OCI-LY7 (cell line): ENCODE measurements at places on chromosomes 6 and 20. TPM values are rescaled to one million over a fixed set of nuclear protein-coding genes. Genes with fewer than 3 reads are reported as not detected.

DNA sequence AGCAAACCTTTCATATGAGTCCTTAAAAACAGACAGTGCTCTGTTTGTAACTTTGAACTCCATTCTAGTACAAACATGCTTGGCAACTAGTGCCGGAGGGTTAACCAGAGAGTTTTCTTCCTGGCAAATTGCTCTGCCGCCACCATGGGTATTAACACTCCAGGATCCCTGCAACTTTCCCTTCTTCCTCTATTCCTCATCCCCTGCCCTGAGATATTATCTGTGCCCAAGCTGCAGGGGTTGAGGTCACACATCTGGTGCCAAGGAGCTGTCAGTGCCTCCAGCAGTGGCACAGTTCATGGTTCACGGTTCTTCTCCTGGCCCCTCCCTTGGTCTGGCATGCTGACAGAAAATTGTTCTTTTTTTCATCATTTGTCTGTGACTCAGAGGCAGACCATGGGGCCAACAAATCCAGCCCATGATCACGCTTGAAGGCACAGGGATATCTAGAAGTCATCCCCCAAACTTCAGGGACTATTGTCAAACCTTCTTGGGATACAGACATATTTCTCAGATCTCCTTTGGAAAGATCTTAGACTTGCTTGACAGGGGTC, 77.5 kb downstream of the ATXN1 start:
- no peak for DNase-seq

DLK2 gene
- not detected in 2 replicates for total RNA-seq

- no peak for DNase-seq
Observed at GRCh38 chr6:40160826-40161225, 226.6 kb upstream of the MOCS1 start.

- DNase-seq: no peak
Observed at GRCh38 chr6:2797564-2798031, 32.4 kb downstream of the WRNIP1 start.

GRCh38 chr20:41571006-41571405, 47.2 kb downstream of the CHD6 start:
- DNase-seq: no peak

- peak; percentile 1 for DNase-seq
Observed at GRCh38 chr6:120230008-120230407, 880.4 kb upstream of the MAN1A1 start.

CST1 gene
- not detected in 2 replicates for total RNA-seq

- no peak for DNase-seq
Observed at GRCh38 chr6:168133168-168133561, 54.2 kb upstream of the FRMD1 start.

GRCh38 chr6:82602776-82603175, 239.2 kb downstream of the TPBG start:
- no peak for DNase-seq
